Prostate gland (tissue), 2 donors: ENCODE measurements at places on chromosomes 3 and 15.

DNA sequence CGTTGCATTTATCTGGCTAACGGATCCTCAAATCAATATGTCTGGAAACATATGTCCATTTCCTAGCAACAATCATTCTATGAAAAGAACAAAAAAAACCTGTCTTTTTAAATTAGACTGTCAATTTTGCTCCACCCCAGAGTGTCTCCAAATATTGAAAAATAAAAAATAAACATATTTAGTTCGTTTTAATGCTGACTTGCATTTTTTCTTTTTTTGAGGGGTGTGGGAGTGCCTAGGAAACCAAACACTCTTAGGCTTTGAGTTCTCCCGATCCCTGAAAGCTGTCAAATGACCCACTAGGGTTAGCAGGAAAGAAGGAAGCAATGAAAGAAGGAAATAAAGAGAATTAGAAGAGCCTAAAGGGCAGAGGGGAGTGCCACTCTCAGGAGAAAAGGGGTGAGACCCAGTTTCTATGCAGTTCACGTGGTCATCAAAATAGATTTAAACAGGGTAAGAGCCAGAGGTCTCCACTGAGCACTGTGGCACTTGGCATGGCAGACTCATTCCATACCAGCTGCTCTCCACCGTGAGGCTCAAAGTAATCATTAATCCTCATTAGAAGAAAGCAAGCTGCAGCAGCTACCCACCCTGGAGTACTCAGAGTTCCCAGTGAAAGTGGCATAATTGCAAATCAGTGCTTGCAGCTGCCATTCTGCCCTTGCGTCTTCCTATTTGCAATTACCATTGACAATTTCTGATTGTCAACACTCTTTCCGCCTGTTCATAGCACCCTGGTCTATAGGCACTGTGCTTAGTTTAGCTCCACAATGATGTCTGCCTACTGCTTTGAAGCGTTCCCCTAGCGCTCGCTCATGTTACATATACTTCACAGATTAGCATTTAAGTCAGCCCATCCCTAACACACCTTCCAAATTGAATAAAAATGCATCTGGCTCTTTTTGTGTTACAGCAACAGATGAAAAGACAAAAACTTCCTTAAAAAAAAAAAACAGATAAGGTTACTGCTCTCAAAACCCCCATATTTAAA, 32.3 kb downstream of the PDZRN3 start:
- DNase-seq = no peak

DNA sequence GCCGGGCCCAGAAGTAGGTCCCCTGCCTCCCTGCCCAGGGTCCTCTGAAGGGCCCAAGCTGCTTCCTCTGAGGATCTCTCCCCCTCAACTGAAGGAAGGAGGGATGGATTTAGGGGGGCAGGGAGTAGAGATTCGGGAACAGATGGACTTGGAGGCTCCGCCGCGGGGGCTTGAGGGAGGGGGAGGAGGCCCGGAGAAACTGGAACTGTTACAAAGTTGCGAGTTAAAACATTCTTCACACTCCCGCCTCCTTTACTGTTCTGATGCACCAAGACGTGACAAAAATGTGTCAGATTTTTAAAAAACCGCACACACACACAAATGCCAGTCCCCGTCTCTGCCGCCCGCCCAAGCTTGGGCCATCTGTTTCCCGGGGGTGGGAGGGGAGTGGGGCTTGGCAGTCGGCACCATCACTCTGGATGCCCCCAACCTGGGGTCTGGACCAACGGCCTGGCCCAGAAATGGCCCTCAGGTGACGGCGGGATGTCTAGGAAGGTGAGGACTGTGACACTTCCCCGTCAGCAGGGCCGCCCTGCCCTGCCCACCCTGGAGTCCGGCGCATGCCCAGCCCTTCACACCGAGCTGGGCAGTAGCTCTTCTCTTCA, 25.0 kb upstream of the LINGO1 start:
- DNase-seq = no peak

GRCh38 chr3:101701696-101702634, 15.4 kb upstream of the RPL24 start:
- DNase-seq = no peak

GRCh38 chr3:43340403-43340802, 54.1 kb downstream of the SNRK start:
- DNase-seq = no peak

DNA sequence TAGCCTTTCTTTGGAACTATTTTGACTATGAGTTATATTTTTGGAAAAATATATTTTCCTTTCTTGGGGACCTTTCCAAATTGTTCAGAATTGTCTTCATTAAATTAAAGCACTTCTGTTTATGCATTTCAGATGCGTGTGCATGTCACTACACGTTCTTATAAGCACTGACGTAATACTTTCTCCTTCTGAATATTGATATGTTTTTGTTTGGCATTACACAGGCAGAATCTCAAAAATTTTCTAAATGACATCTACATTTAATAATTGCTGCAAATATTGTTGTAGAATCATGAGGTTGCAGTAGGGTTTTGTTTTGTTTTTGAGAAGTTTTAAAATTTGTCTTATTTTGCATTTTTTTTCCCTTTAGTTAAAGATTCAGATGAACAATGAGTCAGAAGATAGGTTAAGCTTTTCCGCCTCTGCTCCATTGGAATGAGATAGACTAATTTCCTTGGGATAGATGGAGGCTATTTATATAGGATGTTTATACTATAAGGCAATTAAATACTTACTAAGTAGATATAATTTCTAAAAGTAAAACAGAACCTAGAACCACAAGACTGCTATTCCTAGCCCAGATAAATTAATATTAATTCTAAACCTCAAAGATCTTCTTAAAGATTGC, 110.8 kb downstream of the MBNL1 start:
- no peak for DNase-seq

GRCh38 chr15:85108136-85108535, 126.5 kb downstream of the PDE8A start:
- no peak for DNase-seq

- DNase-seq = no peak
Measured at GRCh38 chr15:99961011-99961441, 227.8 kb upstream of the LYSMD4 start.

GRCh38 chr15:52546031-52546751, 17.5 kb upstream of the MYO5A start:
- no peak for DNase-seq

- no peak for DNase-seq
Measured at GRCh38 chr3:148087601-148088371, 609.9 kb upstream of the AGTR1 start.
